ENCODE measurements at places on chromosomes 5 and 9.

DNA sequence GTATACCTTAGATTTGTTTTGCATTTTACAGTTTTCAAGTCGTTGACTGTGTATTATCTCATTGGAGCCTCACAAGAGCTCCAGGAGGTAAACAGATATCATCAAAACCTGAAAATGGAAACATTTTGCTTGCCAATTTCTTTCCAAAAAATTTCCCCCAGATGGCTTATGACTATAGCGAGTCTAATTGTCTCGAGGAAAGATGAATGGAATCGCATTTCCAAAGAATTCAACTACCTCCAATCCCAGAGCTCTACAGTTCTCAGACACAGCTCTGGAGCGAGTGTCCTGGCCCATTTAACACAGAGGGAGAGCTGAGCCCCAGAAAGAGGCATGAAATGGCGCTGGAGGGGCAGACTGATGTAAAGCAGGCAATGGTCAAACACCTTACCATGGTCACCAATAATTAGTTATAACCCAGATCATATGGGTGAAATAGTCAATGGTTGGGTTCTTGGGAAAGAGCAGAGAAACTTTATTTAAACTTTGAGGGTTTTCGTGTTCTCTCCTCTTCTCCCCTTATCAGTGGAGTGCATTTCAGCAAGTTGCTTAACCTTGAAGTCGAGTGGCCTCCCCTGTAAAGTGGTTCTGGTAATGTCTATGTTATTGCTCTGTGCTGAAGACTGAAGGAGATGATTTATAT, 168.2 kb downstream of the ZDHHC21 start:
- no peak overlapping the region for H3K27ac ChIP-seq
- H3K27me3 ChIP-seq = peaks cover under 1% of the 10 kb centered on the region
- H3K36me3 ChIP-seq = no peaks in the 10 kb centered on the region
- DNase-seq = no peak
- no peak overlapping the region for H3K4me3 ChIP-seq

DNA sequence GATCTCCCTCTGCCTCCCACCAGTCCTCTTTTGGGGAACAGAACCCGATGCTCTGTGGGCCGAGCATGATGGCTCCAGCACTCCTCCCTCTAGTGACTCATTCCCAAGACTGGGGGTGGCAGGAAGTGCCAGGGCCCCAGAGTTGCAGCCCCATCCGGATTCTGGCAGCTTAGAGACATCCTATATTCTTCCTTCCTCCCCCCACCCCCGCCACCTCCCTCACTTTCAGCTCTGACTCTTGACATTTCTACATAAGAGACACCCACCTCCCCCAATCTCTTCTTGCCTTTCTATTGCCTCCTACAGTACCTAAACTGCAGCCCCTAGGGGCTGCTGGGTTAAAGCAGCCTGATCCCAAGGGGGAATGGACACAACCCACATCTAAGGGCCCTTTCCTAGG, 47.1 kb upstream of the MATR3 start:
- H3K27ac ChIP-seq = no peak overlapping the region
- peaks cover 11% of the 10 kb centered on the region for H3K4me1 ChIP-seq
- peak overlapping the region; percentile 17 for H3K4me3 ChIP-seq
- DNase-seq = peak; percentile 73

DNA sequence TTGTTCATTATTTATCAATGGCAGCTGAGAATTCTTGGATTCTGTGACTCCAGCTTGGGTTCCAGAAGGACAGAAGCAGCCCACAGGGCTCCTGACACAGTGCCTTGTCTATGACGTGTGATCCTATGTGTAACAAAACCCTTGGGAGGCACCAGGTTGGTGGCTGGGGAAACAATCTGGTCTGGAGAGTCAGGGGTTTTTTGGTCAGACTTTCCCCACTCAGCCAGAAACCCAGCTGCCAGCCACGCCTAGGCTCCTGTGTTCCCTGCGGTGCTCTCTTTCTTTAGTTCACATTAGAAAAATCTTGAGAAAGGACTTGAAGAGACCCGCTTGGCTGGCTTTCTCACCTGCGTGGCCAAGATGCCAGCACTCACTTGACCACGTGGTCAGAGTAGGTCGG, 15.5 kb upstream of the ZBED3 start:
- no peak overlapping the region for H3K27ac ChIP-seq
- no peak for DNase-seq
- H3K27me3 ChIP-seq = no peaks in the 10 kb centered on the region
- H3K36me3 ChIP-seq = no peaks in the 10 kb centered on the region
- H3K4me1 ChIP-seq = no peaks in the 10 kb centered on the region
- no peak overlapping the region for H3K4me3 ChIP-seq

DNA sequence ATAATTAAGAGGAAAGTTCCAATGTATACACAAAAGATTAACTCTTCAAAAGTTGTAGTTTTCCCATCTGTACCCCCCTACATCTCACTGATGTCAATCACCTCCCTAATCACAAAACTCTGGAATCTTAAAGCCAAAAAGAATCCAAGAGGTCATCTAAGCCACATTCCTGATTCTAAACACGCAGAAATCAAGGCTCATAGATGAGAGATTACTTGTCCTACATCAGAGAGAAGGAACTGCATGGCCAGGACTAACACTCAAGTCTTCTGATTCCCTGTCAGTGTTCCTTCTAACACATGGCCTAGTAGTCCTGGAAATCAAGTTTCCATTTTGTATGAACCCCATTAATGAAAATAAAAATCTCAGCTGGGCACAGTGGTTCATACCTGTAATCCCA, 58.7 kb downstream of the MAPKAP1 start:
- H3K4me1 ChIP-seq = peaks cover 47% of the 10 kb centered on the region
- H3K4me3 ChIP-seq = no peak overlapping the region
- no peak for DNase-seq
- no peak overlapping the region for H3K27ac ChIP-seq
- H3K27me3 ChIP-seq = no peaks in the 10 kb centered on the region

GRCh38 chr9:91246846-91247245, 114.9 kb downstream of the AUH start:
- H3K4me3 ChIP-seq = peak overlapping the region; percentile 7
- H3K27ac ChIP-seq = peak overlapping the region; percentile 62
- no peaks in the 10 kb centered on the region for H3K27me3 ChIP-seq
- H3K4me1 ChIP-seq = peaks cover 51% of the 10 kb centered on the region

DNA sequence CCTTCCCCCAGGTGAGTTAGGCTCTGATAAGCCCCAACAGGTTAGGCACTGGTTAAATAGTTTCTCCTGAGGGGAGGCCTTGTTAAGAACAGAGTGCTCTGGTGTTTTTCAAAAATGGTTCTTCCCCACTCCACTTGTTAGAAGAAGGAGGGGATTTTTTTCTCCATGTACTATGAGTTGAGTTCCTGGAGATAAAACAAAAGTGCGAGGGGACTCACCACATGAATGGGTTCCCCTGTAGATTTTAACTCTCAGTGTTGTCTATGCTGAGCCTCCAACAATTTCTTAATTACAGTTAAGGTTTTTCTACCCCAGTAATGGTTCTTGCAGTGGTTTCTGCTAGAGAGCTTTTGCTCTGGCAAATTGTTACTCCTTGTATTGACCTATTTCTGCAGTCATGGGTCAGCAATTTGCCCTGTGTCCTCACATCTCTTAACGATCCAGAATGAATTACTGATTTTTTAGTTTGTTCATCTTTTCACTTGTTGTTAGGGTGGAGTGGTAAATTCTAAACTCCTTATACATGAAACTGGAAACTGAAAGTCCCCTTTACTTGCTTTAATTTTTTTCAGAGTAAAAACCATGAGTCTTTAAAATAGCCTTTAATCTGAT, 44.4 kb downstream of the SCAMP1 start:
- H3K27ac ChIP-seq = no peak overlapping the region
- H3K27me3 ChIP-seq = no peaks in the 10 kb centered on the region
- H3K36me3 ChIP-seq = peaks cover 7% of the 10 kb centered on the region
- H3K4me3 ChIP-seq = no peak overlapping the region
- peaks cover 23% of the 10 kb centered on the region for H3K4me1 ChIP-seq
- DNase-seq = no peak

- DNase-seq = no peak
- H3K27me3 ChIP-seq = peaks cover 40% of the 10 kb centered on the region
- no peak overlapping the region for H3K27ac ChIP-seq
- H3K4me3 ChIP-seq = no peak overlapping the region
- no peaks in the 10 kb centered on the region for H3K4me1 ChIP-seq
Observed at GRCh38 chr5:159917994-159918393, 1.7 kb downstream of the ADRA1B start.

- no peaks in the 10 kb centered on the region for H3K36me3 ChIP-seq
- no peaks in the 10 kb centered on the region for H3K4me1 ChIP-seq
- H3K27ac ChIP-seq = no peak overlapping the region
- no peak for DNase-seq
Observed at GRCh38 chr9:21244836-21245235, 5.0 kb upstream of the IFNA14 start.

- H3K27me3 ChIP-seq = peaks cover 5% of the 10 kb centered on the region
- H3K27ac ChIP-seq = no peak overlapping the region
- no peak overlapping the region for H3K4me3 ChIP-seq
- no peaks in the 10 kb centered on the region for H3K4me1 ChIP-seq
Observed at GRCh38 chr5:102307232-102307631, 11.1 kb upstream of the SLCO4C1 start.

GRCh38 chr9:75930730-75931321, 40.4 kb downstream of the PCSK5 start:
- H3K27me3 ChIP-seq = no peaks in the 10 kb centered on the region
- DNase-seq = no peak
- no peak overlapping the region for H3K4me3 ChIP-seq
- H3K36me3 ChIP-seq = no peaks in the 10 kb centered on the region
- peaks cover 1% of the 10 kb centered on the region for H3K4me1 ChIP-seq

- H3K27me3 ChIP-seq = peaks cover 5% of the 10 kb centered on the region
- no peak overlapping the region for H3K4me3 ChIP-seq
- no peaks in the 10 kb centered on the region for H3K36me3 ChIP-seq
- no peak overlapping the region for H3K27ac ChIP-seq
Observed at GRCh38 chr5:80592105-80592504, 22.0 kb upstream of the ANKRD34B start.

GRCh38 chr9:116901260-116901659, 214.2 kb downstream of the TRIM32 start:
- no peak for DNase-seq
- H3K4me1 ChIP-seq = no peaks in the 10 kb centered on the region
- H3K36me3 ChIP-seq = no peaks in the 10 kb centered on the region
- H3K4me3 ChIP-seq = no peak overlapping the region

DNA sequence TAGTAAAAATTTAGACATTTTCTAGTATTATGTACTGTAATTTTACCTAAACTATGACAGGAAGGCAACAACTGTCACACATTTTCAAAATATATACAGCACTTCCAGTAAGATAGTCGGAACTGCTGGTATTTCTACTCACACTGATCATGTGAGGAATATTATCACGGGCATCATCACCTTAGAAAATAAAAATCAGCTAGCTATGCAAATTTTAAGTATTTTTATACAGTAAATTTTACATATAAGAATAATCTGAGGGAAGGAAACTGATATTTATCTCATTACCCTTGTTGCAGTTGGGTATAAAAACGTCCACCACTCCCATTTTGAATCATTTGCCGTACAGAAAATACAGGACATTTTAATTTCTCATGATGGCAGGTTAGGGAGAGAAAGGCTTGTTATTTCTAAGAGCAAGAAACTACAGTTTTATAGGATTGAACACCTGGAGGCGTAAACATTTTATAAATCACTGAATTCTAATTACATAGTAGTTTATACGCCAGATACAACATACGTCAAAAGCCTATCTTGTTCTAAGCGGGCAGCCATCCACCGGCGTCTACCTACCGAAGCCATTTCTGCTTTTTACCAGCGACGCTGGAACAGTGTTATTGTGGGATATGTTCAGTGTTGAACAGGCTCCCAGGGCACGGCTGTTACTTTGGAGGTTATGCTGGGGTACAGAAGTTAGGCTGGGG, 729 bp upstream of the TNPO1 start:
- H3K36me3 ChIP-seq = no peaks in the 10 kb centered on the region
- no peak for DNase-seq
- H3K4me3 ChIP-seq = peak overlapping the region; percentile 79
- H3K27ac ChIP-seq = peak overlapping the region; percentile 53

GRCh38 chr5:37496902-37497445, 117.9 kb downstream of the WDR70 start:
- peaks cover 9% of the 10 kb centered on the region for H3K4me1 ChIP-seq
- H3K27me3 ChIP-seq = no peaks in the 10 kb centered on the region
- DNase-seq = no peak
- no peak overlapping the region for H3K4me3 ChIP-seq

DNA sequence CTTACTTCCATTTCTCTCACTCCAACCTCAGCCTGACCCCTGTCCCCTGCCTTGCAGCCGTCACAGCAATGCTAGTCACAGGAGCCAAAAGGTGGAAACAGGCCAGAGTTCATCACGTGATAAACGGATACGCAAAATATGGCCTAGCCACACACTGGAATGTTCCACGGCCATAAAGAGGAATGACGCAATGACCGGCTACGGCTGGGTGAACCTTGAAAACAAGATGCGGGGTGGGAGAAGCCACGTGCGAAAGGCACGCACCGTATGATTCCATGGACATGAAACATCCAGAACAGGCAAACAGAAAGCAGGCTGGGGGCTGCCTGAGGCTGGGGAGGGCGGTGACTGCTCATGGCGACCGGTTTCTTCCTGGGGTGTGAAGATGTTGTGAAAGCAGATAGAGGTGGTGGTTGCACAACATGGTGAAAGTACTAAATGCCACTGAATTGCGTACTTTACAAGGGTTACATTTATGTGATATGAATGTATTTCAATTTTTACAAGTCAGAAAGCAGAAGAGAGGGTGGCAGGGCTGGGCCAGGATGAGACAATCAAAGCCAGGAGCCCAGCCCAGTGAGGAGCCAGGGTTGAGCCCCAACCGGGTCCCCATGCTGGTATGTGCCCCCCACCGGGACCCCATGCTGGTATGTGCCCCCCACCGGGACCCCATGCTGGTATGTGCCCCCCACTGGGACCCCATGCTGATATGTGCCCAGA, 117.8 kb upstream of the SARDH start:
- H3K4me1 ChIP-seq = no peaks in the 10 kb centered on the region
- no peak for DNase-seq
- no peak overlapping the region for H3K27ac ChIP-seq
- H3K36me3 ChIP-seq = no peaks in the 10 kb centered on the region
- no peak overlapping the region for H3K4me3 ChIP-seq
- H3K27me3 ChIP-seq = no peaks in the 10 kb centered on the region

DNA sequence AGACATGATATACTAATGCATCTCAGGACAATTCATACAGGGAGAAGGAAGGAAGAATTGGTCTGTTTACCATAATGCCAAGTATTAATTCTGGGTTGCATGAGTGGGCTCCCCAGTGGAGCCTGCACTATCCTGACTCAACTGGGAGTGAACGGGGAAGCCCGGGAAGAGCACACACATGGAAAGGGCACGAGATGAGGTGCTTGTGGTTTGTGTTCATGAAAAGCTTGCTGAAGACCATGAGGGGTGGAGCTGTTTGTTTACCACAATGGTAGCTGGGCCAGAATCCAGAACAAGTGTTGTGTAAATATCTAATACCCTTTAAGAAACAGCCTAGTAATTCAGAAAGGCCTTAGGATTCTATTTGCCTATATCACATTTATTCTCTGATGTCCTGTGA, 44.6 kb downstream of the POC5 start:
- peaks cover 26% of the 10 kb centered on the region for H3K36me3 ChIP-seq
- no peaks in the 10 kb centered on the region for H3K27me3 ChIP-seq
- H3K4me1 ChIP-seq = peaks cover 34% of the 10 kb centered on the region
- no peak overlapping the region for H3K4me3 ChIP-seq

- no peak overlapping the region for H3K4me3 ChIP-seq
- no peaks in the 10 kb centered on the region for H3K36me3 ChIP-seq
- no peak for DNase-seq
- no peaks in the 10 kb centered on the region for H3K27me3 ChIP-seq
Observed at GRCh38 chr5:17232405-17232804, 15.0 kb downstream of the BASP1 start.

GRCh38 chr9:71895117-71895516, 15.9 kb downstream of the ABHD17B start:
- no peak for DNase-seq
- H3K4me3 ChIP-seq = peak overlapping the region; percentile 48
- H3K36me3 ChIP-seq = peaks cover 24% of the 10 kb centered on the region
- peaks cover 62% of the 10 kb centered on the region for H3K4me1 ChIP-seq

Data from T-helper 2 cell treated with Interferon-gamma antibody and Interleukin-4, amounts not matched to agents 5 μg/mL and 100 μg/mL, for 36 hours (primary cell).